ENCODE measurements at places on chromosomes 5 and 9.

GRCh38 chr5:172637110-172637580, 3.9 kb upstream of the NEURL1B start:
- H3K4me1 ChIP-seq, result peaks cover 5% of the 10 kb centered on the region
- no peaks in the 10 kb centered on the region for H3K36me3 ChIP-seq
- no peak overlapping the region for H3K4me3 ChIP-seq
- DNase-seq, result no peak

DNA sequence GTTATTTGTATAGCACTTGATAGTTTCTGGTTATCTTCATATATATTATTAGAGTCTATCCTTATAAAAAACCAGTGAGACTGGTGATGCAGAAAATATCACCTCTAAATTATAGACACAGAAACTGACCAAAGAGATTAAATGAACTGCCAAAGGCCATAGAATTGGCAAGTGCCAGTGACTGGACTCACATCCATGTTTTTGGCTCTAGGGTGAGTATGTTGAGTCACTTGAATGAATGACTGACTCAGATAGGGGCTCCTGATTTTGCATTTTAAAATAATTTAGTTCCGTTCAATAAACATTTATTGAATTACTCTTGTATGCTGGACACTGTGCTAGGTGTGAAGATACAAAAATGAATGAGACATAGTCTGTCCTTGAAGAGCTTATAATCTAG, 70.7 kb downstream of the NR2F1 start:
- no peak for DNase-seq
- no peaks in the 10 kb centered on the region for H3K27me3 ChIP-seq
- no peaks in the 10 kb centered on the region for H3K4me1 ChIP-seq
- H3K4me3 ChIP-seq, result no peak overlapping the region

DNA sequence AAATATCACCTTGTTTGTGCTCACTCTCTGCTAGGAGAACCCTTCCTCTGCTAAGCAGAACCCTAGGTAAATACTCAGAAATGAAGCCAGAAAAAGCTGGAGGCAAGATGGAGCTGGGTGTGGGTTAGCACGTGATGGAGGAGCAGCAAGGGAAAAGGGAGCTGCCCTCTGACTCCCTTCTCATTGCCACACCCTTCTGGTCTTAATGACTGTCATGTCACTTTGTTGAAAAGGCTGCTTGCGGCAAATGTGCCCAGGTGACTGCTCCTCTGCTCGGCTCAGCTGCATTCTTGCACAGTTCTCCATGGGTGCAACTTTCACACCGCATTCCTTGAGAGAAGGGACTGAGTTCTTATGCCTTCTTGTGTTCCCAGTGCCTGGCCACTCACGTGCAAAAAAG, 36.4 kb upstream of the TBC1D2 start:
- no peak for DNase-seq
- H3K4me1 ChIP-seq, result no peaks in the 10 kb centered on the region
- H3K4me3 ChIP-seq, result no peak overlapping the region
- no peaks in the 10 kb centered on the region for H3K36me3 ChIP-seq
- H3K27ac ChIP-seq, result no peak overlapping the region

GRCh38 chr9:130682421-130683121, 11.0 kb upstream of the EXOSC2 start:
- no peaks in the 10 kb centered on the region for H3K4me1 ChIP-seq
- H3K36me3 ChIP-seq, result no peaks in the 10 kb centered on the region

Measured in hepatocyte (in vitro differentiated cells).